ENCODE measurements at places on chromosomes 3 and 15.

- no peak for DNase-seq
Observed at GRCh38 chr3:126314305-126314789, 42.9 kb downstream of the KLF15 start.

DNA sequence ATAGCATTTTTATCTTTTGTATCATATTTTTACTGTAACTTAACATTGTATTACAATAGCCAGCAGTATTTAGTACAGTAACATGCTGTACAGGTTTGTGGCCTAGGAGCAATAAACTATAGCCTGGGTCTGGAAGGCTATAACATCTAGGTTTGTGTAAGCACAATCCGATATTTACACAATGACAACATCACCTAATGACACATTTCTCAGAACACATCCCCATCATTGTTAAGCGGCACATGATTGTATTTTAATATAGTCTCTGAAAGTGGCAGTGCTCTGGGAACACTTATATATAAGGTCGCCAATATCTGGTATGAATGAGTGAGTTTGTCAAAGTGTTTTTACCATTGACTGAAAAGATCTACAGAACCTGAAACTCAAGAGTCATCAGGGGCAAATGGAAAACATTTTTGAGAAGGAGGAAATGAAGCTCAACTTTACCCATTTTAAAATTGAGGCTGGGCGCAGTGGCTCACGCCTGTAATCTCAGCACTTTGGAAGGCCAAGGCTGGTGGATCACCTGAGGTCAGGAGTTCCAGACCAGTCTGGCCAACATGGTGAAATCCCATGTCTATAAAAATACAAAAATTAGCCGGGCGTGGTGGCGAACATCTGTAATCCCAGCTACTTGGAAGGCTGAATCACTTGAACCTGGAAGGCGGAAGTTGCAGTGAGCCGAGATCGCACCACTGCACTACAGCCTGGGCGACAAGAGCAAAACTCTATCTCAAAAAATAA, 38.8 kb upstream of the TNFSF10 start:
- peak; percentile 65 for DNase-seq

DNA sequence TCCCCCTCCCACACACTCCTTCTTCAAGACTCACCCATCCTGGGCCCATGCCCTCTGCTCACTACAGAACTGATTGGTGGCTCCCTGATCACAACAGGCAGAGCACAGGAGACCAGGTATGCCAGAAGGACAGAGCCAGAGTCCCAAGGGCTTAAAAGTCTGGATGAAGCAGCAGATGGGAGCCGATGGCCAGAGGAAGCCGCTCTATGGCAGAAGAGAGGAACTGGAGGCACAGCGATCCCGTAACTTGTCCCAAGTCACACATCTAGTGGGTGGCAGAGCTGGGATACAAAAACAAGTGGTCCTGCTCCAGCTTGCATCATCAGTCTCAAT, 20.7 kb downstream of the ITGA11 start:
- DNase-seq, result no peak

GRCh38 chr3:59153648-59154047, 103.8 kb upstream of the CFAP20DC start:
- no peak for DNase-seq

- DNase-seq, result no peak
Observed at GRCh38 chr3:195239121-195239520, 31.8 kb downstream of the XXYLT1 start.

- no peak for DNase-seq
Observed at GRCh38 chr3:99768808-99769501, 48.7 kb upstream of the CMSS1 start.

DNA sequence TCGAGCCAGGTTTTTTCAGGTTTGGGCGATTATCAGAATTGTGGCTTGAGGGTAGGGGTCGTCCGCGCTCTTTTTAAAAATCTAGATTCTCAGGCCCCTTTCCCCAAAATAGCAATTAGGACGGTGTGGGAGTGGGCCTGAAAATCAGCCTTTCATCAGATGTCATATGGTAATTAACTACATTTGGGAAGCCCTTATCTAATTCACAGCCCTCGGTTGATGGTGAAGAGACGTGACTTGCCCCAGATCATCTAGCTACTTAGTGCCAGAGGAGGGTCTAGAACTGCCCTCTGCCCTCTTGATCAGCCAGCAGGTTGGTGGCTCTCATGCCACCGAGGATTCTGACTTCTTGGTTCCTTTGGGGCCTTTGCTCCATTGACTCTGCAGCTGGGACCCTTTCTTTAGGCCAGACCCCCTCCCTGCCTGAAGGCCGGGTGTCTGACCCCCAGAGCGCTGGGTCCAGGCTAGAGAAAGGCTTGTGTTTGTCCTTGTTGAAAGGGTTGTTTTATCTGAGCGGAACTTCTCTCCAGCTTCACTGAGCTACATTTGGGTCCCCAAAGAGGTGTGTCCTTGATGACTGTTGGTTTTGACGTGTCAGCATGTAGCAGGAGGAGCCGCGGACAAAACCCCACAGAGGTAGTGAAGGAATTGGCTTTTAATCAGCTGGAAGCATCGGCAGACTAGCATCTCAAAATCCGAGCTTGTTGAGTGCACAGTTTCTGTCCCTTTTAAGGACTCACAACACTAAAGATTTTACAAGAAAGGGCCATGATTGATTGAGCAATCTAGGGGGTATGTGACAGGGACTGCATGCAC, 857 bp downstream of the AEN start:
- DNase-seq, result peak; percentile 76

- peak; percentile 55 for DNase-seq
Observed at GRCh38 chr3:63961891-63962290, 49.7 kb upstream of the SCAANT1 start.

GRCh38 chr3:9884555-9885165, 4.6 kb upstream of the CIDEC start:
- no peak for DNase-seq

Data from activated CD4-positive, alpha-beta T cell treated with anti-CD3 and anti-CD28 coated beads, Interleukin-2, Interleukin-4, amounts not matched to agents 100 ng/mL and 50 ng/mL, durations not matched to agents 16 hours and 8 hours (primary cell).